ENCODE measurements at places on chromosomes 7 and 10.

DNA sequence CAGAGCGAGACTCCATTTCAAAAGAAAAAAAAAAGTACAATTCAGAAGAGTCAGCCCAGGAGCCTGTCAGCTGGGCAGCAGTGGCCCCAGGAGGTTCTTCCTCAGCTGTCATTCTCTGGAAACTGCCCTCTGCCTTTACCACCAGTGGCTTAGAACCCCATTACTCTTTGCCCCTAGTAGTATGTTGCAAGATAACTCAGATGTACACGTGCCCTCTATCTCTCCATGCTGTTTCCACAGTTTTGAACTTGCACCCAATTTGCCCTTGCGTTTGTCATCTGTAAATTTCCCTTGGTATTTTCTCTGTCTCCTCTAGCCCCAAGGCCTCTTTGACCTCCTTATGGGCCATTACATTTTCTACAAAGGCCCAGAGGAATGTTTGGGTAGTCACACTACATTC lies 56.7 kb upstream of the PRKAR2B start:
- DNase-seq, result no peak

DNA sequence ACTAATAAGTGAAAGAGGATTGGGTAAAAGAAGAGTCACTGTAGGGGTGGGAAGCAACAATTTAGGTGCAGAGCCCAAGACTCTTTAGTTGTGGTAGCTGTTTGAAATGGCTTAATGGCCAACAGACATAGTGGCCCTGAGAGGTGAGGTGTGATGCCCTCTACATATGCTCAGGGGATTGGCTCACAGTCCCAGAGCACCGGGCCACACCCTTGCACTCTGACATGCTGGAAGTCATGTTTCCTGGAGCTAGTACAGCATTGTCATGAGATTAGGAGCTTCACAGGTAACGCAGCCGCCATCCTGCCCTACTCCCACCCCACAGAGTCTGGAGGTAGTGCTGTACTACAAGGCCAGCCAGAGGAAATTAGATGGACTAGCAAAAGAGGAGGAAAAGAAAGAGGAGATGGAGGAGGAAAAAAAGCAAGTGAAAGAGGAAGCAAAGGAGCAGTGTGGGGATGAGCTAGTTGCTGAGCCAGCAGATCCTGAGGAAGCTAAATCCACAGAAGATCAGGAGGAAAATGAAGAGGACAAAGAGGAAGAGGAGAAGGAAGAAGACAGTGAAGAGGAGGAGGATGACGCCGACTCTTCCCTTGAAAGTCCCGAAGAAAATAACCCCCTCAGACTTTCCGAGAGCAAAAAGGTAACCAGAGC lies 14.8 kb upstream of the FLNC start:
- no peak for DNase-seq

DNA sequence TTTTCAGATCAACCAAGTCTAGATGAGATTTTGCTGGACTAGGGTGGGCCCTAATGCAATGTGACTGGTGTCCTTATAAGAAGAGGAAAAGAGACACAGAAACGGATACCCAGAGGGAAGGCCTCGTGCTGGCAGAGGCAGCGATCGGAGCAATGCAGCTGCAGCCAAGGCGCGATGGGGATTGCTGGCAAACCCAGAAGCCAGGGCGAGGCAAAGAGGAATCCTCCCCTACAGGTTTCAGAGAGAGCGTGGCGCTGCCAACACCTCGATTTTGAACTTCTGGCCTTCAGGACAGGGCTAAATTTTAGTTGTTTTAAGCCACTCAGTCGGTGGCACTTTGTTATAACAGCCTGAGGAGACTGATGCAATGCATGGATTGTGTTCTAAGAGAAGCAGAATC lies 157.1 kb upstream of the RHEB start:
- no peak for DNase-seq

DNA sequence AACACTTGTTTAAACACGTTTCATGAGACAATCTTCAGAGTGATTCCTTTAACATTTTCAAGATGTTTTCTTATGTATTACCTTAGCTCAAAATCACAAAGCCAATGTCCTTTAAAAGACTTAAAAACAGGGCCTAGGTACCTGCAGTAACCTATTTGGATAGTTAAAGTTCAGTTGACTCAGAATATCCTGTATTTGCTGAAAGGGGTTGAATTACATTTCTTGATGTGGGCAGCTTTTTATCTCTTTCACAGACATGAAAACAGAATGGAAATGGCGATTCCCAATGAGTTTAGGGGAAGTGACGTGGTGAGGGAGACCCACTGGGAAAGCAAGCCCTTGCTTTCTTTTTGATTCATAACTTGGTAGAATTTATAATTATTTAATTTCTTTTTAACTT lies 324.4 kb upstream of the AOAH start:
- no peak for DNase-seq

- no peak for DNase-seq
Observed at GRCh38 chr10:27995311-27995710, 3.6 kb downstream of the ODAD2 start.

DNA sequence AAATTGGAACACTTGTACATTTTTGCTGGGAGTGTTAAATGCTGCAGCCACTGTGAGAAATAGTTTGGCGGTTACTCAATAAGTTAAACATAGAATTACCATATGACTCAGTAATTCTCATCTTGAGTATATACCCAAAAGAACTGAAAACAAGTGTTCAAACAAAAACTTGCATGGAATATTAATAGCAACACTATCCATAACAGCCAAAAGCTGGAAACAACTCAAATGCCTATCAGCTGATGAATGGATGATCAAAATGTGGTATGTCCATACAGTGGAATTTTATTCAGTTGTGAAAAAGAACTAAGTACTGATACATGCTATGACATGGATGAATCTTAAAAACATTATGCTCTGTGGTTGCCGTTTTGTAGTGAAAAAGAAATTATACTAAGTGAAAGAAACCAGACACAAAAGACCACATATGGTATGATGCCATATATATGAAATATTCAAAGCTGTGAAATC lies 63.0 kb upstream of the SP4 start:
- peak; percentile 46 for DNase-seq

DNA sequence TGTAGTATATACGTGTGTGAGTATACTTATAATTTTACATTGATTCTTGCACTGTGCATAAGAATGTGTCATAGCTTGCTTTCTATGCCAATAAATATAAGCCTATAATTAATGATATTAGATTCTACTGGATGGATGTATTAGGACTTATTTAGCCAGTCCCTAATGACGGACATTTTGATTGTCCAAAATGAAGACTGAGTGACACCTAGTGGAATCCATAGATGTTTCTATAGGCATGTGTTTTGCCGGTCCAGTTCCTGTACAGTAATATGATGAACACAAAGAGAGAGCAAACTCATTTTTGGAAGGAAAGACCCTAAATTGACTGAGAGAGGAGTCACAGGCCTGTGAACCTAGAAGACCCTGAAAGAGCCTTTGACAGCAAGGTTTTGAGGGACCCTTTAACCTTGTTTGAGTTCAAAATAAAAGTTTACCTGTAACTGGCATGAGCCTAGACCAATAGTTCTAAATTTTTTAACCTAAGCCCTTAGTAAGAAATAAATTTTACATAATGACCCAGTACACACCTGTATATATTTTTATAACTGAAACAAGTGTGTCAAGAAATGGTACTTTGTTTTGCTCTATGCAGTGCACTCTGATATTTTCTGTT lies 42.4 kb upstream of the AGBL3 start:
- DNase-seq, result no peak

DNA sequence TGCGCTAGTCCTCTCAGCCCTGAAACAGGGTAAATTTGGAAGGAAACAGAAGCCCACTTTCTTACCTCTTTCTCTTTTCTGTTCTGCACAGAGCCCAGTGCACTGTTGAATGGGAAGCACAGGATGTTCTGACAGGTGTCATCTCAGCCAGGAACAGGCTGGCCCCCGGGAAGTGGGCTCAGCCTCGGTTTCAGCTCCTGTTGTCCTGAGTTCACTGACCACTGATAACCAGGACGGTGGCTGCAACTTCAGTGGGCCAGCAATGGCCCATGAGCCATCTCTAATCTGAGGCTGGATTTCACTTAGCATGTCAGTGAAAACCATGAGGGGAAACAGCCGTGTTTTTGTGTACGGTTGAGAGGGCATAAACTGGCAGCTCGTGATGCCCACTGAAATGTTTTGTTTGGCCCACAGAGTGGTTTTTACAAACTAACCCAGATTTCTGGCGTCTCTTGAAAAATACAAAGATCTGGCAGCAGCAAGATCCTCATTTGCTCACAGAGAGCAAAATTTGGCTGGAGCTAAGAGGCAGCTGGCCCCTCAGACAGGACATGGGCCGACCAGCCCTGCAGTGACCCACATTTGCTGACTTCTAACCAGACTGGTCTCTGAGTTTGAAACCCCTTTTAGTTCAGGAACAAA lies 455.9 kb downstream of the PAXIP1 start:
- DNase-seq, result no peak

GRCh38 chr10:9510626-9511025 lies 1456.1 kb downstream of the GATA3 start:
- DNase-seq, result no peak

DNA sequence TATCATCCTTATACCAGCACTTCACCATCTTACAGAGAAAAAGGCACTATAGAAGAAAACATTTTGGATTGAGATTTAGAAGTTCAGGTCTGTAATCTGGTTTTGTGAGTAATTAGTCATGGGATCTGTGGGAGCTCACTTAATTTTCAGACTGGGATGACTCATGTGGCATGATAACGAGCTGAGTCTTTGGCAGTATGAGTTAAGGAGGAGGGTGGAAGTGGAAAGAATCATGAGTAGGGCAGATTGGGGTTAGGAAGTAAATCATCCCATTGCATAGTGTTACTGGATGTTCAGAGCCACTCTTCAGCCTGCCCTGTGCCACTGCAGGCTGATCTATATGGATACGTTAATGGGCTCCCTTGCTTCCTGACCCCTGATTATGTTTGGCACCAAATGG lies 64.9 kb downstream of the ZNF92 start:
- no peak for DNase-seq

DNA sequence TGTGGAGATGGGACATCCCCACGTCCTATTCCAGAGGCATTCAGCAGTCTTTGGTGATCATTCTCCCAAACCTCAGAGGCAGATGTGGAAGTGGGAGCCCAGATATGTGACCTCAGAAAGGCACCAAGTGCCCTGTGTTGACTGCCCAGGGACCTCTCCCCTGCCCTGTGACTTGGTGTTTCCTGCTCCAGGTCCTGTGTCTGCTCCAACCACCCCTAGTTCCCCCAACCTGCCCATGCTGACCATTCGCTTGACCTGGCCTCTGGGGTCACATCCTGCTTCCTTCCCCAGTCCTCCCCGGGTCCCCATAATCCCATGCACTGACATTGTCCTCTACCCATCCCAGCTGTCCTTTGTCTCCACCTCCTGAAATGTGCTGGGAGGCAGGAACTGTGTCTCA lies 7.6 kb downstream of the CYP26A1 start:
- no peak for DNase-seq

- DNase-seq, result no peak
Observed at GRCh38 chr7:71016401-71016800, 115.5 kb upstream of the GALNT17 start.

DNA sequence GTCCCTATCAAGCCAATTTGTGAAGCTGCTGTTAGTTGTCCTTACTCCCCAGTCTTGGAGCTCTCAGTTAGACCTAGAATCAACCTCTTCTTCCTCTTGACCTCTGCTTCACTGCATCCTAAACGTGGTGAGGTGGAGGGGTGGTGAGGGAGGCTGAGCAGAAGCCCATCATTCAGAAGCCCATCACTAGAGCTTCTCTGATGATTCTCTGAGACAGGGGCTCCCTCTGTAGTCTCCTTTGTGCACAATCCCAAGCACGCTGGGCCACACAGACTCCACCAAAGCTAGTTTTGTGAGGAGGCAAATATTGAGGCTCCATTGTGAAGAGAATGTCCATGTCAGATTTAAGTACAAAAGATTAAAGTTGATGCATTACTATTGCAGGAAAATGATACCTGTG lies 163.8 kb upstream of the PRSS1 start:
- no peak for DNase-seq

- DNase-seq, result no peak
Observed at GRCh38 chr7:54833001-54833467, 74.0 kb upstream of the SEC61G start.

GRCh38 chr7:69599286-69599954 lies 1.1 kb downstream of the AUTS2 start:
- peak; percentile 29 for DNase-seq

DNA sequence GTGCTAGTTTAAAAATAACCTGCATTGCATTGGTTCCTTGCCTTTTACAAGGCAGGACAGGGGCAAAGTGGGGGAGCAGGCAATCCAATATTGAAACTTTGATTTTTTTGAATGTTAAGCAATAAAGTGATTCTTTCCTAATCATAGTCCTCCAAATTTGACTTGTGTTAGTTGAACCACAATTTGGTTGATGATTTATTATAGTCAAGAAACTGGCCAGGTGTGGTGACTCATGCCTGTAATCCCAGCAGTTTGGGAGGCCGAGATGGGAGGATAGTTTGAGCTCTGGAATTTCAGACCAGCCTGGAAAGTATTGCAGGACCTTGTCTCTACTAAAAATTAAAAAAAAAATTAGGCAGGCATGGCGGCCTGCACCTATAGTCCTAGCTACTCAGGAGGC lies 27.9 kb upstream of the ABLIM1 start:
- no peak for DNase-seq

- no peak for DNase-seq
Observed at GRCh38 chr10:115706488-115707076, 566.4 kb downstream of the GFRA1 start.

GRCh38 chr10:125691160-125691981 lies 8.4 kb upstream of the TEX36 start:
- DNase-seq, result no peak

DNA sequence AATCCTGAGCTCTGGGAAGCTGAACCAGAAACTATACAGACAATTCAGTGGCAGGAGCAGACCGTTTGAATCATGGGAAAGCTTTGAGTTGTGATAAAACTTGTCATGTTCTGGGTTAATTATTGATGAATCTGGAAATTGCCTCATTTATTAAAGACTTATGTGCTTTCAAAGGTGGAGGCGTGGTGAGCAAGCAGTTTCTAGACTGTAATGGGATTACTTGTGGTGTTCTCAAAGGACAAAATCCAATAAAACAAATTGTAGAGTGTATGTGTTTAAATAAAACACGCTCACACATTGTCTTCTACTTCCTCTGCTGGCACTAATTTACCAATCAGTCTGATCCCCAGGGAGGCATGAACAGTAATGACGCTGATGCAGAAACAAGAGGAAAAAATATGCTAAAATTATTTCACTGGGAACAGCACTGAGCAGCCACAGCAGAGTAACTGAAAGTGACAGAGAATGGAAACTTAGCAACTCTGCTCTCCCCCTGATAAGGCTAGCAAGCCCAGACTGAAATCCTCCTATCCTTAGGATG lies 25.1 kb downstream of the PARD3 start:
- DNase-seq, result no peak

DNA sequence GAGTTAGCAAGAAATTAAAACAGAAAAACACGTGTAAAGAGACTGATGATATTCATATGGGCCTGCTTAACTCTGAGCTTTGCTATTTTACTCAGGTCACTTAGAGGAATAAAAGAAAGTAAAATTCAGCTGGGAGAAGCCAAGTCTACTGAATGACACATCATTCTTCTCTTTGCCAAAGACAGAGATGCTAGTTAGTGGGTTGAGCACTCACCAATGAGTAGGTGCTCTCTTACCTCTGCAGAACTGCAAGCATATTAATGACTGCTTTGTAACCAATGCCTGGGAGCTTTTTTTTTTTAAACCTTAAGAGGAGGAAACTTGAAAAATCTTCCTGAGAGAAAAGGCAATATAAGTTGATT lies 44.8 kb upstream of the BAMBI start:
- DNase-seq, result no peak
